ENCODE measurements at places on chromosomes 16 and 17.

GRCh38 chr17:29140051-29140621, 40.1 kb downstream of the MYO18A start:
- DNase-seq: peak; percentile 79

DNA sequence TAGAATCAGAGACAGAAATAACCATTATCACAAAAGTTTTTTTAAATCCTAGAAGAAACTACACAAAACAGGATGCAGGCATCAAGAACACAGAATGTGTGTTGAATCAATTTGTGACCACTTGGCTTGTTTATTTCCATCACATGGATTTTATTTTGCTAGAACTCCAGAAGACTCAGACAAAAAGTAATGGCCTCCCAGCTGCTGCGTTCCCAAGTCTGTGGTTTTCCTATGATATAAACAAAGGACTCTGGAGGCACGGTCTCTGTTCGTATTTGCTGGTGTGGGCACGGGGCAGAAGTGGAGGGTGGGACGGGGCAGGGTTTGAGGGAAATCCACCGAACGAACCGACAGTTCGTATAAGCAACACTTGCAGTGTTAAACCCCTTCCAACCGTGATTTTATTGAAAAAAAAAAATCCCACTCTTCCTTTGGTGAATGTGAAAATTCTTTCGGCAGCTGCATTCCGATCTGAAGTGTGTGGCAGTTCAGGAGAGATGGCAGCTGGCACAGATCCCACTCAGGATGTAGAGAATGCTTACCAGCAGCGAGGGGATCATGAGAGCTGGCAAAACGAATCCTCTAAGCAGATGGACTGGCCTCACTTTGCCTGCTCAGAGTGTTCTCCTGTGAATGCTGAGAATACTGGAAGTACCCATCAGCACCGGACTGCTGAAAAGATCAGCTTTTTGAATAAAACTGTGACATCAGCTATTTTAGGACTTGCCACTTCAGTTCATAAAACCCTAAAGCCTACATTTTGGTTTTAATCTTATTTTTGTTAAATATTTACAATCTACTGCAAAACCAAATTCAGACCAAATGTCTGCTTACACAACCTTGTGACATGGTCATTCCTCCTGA, 165.2 kb downstream of the VPS53 start:
- no peak for DNase-seq

DNA sequence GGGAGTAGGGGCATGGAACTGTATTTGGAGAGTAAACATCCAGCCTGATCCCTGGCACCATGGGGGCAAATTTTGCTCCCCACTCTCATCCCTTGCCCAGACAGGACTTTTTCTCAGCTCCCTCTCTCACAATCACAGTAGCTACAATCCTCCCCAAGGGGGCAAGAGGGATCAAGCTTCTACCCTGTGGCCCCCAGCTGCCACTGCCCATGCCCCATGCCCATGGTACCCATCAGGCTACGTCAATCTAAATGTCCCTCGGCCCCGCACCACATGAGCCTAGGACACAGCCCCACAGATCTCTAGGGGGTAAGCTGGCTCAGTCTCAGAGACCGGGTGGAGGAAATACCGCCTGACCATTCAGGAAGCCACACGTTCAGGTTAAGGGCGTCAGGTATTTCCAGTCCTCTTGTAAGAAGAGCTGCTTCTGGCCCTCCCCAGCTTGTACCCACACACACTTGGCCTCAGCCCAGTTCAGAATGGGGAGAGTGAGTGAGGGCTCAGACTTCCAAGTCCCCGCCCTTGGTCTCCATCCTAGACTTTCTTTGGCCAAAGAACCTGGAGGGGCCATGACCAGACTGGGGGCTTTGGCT, 1.8 kb downstream of the CACNB1 start:
- no peak for DNase-seq

- DNase-seq: no peak
Measured at GRCh38 chr17:39863918-39864746, at the start of gene IKZF3. TSS of gene IKZF3 (minus strand) at chr17:39864312. CDS start at chr17:39864126, 186 bp downstream.

DNA sequence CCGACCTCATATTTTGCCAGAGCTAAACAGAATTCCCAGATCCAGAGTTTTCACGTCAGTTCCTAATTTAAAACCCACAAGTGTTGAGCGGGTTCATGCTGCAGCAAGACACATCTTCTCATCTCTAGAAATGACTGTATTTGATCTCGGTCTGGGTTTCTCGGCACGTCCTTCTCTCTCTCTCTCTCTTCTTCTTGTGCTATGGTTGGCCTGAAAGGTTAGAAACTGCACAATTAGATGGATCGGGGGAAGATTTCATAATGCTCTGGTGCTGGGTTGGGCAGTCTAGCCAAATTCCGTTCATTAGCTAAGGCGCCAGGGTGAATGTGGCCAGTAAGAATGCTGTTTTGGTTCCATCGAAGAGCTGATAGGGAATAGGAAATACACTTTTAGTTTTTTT, 158.9 kb upstream of the NOG start:
- no peak for DNase-seq

GRCh38 chr17:73470316-73470826, 158.6 kb upstream of the CDC42EP4 start:
- no peak for DNase-seq

- peak; percentile 84 for DNase-seq
Measured at GRCh38 chr16:25106567-25107465, 4.7 kb upstream of the LCMT1 start.

GRCh38 chr17:77106874-77107358, 33.9 kb upstream of the SEC14L1 start:
- no peak for DNase-seq

DNA sequence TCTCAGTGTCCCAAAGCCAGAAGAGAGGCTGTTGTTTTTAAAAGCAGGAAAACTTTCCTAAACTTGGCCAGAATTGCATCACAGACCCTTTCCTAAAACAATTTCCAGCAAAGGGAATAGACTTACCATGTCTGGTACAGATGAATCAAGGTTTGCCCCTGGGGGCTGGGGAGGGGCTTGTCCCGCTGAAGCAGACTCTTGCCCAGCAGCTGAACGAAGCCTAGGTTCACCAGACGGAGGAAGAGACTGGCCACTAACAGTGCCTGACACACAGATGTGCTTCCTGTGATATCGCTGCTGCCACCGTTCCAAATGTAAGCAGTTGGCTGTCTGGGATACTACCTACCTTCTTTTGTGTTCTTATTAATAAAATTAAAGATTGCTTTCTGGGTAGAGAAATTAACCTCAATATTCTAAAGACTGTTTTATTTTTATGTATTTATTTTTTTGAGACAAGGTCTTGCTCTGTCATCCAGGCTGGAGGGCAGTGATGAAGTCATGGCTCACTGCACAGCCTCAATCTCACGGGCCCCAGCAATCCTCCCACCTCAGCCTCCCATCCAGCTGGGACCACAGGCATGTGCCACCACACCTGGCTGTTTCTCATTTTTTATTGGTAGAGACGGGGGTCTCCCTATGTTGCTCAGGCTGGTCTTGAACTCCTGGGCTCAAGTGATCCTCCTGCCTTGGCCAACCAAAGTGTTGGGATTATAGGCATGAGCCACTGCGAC, 13.5 kb downstream of the PRCD start:
- DNase-seq: no peak

GRCh38 chr16:84932681-84933080, 78.7 kb downstream of the ZDHHC7 start:
- no peak for DNase-seq

GRCh38 chr16:72959301-72959996, 88.5 kb downstream of the ZFHX3 start:
- no peak for DNase-seq

DNA sequence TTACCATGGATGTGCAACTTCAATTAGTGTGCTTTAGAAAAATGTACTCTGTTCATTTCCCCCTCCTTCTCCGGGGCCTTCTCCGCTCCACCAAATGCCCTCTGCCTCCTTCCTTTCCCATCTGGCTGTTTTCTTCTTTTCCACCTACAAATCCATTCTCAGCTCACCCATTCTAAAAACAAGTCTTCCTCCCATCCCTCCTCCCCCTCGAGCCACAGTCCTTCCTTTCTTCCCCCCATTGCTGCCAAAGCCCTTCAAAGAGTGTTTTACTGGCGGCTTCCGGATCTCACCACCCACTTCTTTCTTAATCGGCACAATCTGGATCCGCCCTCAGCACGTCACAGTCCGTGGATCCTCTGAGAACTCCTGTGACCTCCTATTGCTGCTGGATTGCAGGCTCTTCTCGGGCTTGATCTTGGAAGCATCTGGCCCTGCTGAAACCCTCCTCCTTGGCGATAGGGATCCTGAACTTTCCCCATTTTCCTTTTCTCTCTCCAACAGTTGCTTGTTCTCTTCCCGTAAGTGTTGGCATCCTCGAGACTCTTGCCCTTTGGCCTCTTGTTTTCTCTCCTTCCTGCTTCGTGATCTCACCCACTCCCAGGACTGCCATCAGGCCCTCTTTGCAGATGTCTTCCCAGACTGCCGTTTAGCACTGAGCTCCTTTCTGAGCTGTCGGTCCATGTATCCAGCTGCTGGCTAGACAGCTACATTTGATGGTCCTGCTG, 36.0 kb upstream of the FBXO47 start:
- no peak for DNase-seq

- no peak for DNase-seq
Measured at GRCh38 chr16:75011634-75012307, 12.9 kb downstream of the ZNRF1 start.

DNA sequence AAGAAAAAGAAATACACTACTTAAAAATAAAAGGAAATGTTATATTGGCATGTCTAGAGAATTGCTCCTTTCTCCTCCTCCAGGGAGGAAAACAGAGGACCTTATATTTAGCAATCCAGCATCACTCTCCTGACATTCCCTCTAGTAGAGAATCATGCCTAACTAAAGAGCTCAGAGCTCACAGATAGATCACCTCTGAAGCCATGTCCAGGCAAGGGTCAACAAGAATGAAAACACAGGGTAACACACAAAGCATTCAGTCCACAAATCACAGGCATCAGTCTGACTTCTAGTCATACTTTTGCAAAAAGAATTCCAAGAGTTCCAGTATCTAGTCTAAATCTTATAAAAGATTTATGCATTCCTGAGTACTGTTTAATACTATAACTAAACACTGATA, 4.4 kb upstream of the HASPIN start:
- no peak for DNase-seq

DNA sequence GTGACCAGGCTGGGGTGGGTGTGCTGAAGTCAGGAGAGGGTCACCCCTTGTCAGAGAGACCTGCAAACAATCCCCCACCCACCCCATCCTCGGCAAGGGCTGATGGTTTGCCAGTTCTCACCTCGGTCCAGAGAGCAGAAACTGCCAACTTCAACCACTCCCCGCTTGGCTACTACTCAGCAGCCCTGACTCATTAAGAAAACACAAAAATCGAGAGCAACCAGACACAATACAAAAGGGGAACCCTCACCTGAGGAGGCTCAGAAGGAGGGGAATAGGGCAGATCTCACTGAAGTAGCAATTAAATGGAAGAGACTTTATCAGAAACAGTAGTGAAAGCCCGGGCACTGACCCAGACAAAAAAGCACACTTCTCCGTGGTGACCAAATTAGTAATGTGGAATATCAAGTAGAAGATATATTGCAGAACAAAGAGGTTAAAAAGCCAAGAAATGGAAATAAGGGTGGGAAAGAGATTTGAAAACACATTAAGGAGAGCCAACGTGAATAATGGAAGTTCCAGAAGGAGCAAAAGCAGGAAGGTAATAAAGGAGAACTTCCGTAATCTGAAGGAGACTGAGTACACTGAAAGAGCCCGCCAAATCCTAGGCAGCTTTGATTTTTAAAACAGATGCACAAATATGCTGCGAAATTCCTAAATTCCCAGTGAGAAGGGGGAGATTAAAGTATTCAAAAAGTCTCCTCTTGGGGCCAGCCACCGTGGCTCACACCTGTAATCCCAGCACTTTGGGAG, 23.6 kb downstream of the CENPV start:
- DNase-seq: no peak

DNA sequence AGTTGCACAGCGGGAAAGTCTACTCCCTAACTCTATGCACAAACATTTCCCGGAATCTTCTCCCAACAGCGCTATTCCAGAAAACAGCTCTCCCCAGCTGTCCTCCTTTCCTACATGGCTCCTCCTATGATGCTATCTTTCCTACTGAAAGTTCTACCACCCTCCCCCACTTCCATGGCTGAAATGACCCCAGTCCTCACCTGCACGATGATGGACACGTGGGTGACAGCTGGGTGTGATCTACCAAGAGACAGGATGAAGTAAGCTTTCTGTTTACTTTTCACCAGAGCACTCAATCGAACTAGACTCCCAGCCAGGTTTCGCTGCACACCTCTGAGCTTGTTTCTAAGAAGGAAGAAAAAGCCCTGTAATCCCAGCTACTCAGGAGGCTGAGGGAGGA, 10.7 kb downstream of the CTC1 start:
- DNase-seq: no peak

- no peak for DNase-seq
Measured at GRCh38 chr16:57310801-57311200, 26.3 kb upstream of the PLLP start.

GRCh38 chr17:75847614-75848522, 3.7 kb upstream of the UNC13D start:
- DNase-seq: no peak

DNA sequence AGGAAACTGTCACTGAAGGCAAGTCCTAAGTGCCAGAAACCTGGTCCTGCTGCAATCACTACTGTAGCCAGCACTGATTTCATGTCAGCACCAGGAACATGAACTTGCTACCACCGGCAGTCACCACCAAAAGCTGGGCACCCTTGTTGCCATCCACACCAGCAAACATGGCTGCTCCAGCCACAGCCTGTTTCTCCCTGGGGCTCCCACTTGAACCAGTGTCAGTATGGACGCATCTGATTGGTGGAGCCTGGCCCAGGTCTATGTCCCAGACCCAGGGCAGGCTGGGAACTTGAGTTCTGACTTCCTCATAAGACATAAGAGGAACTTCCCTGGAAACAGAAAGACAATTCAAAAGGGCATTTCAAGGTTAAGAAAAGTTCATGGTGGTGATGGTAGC, 56.5 kb downstream of the COPRS start:
- no peak for DNase-seq

- no peak for DNase-seq
Measured at GRCh38 chr16:14505846-14506245, 124.2 kb downstream of the PARN start.

GRCh38 chr17:42866631-42867575, 15.9 kb downstream of the AOC3 start:
- DNase-seq: no peak

DNA sequence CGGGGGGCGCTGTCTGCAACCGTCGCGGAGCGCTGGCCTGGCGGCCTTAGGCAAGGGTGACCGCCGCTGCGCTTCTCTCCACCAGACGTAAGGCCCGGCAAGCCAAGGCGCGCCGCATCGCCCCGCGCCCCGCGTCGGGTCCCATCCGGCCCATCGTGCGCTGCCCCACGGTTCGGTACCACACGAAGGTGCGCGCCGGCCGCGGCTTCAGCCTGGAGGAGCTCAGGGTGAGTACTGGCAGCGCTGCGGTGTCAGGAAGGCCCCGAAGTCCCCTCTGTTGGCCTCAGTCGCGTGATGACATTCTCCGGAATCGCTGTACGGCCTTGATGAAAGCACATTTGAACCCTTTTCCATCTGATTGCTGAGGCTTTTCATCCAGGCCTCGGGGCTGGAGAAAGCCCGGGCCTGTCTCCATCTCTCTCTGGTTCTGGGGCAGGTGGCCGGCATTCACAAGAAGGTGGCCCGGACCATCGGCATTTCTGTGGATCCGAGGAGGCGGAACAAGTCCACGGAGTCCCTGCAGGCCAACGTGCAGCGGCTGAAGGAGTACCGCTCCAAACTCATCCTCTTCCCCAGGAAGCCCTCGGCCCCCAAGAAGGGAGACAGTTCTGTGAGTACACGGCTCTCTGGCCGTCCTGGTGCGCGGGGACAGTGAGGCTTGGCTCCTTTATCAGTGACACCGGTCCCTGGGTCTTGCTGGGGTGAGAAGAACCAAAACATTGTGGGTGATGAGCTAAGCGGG, 831 bp downstream of the RPL13 start:
- no peak for DNase-seq

GRCh38 chr16:83458612-83459011, 349.2 kb upstream of the HSBP1 start:
- no peak for DNase-seq

Measured in nucleus accumbens (tissue), 56 donors.